ENCODE measurements at places on chromosomes 7 and 10.
A peak's percentile ranks its signal among the peaks of the same experiment; 100 is the strongest.

DNA sequence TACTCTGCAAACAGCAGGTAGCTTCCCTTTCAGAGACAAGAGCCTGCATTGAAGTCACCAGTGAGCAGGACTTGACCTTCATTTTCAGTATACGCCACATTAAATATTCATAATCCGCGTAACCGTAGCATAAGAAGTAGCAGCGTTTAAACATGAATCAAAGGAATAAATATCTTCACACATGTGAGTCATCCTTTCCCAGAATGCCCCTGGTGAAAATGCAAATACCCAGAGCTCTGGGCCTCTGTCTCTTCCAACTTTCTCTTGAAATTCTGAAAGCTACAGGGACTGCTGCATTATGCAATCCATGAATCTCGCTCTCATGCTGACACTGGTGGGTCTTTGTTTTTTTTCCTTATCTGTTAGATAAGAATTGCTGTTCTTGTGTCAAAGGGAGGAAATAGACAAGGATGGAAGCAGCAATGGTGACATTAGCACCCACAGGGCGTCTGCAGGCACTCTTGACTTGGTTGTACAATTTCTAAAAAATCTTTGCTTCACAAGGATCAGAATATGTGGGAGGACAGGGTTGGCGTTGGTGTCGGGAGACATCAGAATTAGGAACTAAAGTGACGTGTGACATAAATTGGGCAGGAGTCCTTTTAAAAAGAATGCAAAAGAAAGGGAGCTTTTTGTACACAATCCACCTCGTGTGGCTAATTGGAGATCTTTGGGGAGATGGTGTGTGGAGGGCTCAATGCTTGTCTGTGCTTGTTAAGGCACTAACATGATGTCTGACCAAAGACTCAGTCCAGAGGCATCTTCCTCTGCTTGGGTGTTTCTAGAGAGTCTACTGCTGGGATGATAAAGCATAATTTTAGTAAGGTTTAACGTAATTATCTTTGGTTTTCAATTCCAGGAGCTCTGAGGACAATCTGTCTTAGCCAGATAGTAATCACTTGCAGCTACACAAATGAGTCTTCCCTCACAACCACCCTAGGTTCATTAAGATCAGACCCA lies 390.3 kb downstream of the KCNMA1 start:
- no peak for DNase-seq

GRCh38 chr10:22544325-22545068 lies 169.9 kb downstream of the PIP4K2A start:
- DNase-seq, result no peak

GRCh38 chr7:142279601-142280000 lies 21.7 kb upstream of the PRSS58 start:
- no peak for DNase-seq

- DNase-seq, result no peak
Measured at GRCh38 chr7:14252458-14252857, 263.0 kb upstream of the ETV1 start.

- no peak for DNase-seq
Measured at GRCh38 chr10:98168147-98168546, 33.7 kb downstream of the R3HCC1L start.

DNA sequence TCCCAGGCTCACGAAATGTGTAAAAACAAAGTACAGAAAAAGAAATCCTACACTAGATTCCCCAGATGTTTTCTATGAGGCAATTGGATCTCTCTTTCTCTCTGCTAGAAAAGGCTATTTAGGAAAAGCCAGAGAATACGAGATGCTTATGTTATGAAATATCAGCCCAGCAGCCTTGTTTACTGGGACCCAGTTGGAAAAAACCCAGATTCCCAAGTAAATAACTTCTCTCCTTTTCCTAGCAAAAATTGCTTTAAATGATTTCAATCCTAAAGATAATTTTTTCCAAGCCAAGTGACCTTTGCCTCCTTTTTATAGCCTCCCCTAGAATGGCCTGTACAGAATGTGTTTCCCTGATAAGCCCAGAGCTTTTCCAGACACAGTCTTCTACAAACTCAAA lies 199.3 kb downstream of the PLXNA4 start:
- DNase-seq, result no peak

DNA sequence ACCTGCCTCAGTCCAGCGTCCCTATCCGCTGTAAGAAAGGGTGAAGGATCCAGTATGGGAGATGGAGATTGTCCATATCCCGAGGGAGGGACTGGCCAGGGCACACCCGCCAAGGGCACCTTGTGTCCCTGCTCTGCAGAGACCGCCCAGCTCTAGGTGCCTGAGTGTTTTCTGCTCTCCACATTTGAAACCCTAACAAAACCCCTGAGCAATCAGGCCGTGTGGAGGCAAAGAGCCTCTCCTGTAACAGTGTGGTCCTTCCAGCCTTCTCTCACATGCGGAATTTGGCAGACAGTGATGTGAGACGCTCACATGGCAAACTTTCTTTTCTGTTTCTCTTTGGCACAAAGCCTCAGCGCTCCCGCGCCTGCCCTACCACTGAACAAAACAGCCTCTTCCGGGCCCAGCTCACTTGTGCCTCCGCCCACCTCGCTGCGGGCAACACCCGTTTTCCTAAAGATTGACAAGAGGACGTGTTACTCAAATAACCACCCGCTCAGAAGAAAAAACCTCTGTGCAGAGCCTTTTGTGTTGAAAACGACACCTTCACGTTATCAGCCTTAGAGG lies 514.8 kb downstream of the DNAJB6 start:
- DNase-seq, result peak; percentile 70

DNA sequence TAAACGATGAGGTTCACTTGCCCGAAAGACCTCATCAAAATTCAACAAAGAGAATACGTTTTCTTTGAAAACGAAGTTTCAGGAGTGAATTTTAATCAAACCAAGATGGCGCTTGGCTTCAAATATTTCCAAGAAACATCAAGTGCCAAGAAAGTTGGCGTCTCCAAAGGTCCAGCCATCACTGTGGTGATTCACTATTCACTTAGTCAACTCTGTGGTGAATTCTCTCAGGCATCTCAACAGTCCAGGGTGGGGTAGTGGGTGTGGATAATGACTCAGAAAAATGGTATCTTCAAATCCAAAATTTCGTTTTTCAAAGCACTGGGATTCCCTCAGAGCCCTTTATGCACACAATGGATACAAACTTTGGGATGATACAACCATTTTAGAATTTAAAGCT lies 133.1 kb downstream of the SVIL start:
- no peak for DNase-seq

- DNase-seq, result no peak
Measured at GRCh38 chr10:126016156-126016805, 119.9 kb downstream of the FANK1 start.

- DNase-seq, result no peak
Measured at GRCh38 chr10:15868006-15868405, 7.7 kb upstream of the MINDY3 start.

GRCh38 chr7:44381494-44382220 lies 56.3 kb upstream of the CAMK2B start:
- no peak for DNase-seq

DNA sequence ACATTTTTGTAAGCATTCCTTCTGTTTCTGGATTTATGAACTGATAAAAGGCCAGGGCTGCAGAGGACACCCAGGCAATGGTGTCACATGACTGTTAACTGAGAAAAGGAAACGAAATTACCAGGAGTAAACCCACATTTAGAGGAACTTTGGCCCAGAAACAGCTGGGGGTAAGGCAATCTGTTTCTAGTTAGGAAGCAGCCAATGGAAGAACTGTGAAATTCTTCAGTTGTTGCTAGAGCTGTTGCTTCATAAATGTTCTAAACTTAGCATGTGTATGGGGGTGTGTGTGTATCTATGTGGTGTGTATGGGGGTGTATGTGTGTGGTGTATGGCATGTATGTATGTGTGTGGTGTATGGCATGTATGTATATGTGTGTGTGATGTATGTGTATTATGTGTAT lies 11.8 kb upstream of the PDCD4 start:
- DNase-seq, result no peak

GRCh38 chr7:22601003-22601402 lies 101.0 kb upstream of the STEAP1B start:
- DNase-seq, result no peak

DNA sequence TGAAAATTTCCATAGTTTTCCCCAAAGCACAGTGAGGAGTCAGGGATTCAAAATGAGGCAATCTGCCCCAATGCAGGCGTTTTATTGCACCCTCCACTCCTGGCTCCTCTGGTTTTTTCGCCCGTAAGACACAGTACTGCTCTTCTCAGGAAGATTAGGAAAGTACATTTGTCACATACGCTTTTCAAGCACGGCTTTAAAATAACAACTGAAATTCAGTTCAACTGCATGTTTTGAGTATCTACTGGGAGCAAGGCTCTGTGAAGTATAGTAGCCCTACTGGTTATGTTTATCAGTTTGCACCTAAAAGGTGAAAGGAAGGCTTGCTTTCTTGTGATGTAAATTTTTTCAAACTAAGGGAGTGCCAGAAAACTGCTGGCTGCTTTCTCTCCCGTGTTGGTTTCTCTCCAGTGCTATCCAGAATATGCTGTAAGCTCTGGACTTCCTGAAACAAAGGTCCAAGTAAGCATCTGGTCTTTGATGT lies 1.9 kb upstream of the SGMS1 start:
- DNase-seq, result no peak

DNA sequence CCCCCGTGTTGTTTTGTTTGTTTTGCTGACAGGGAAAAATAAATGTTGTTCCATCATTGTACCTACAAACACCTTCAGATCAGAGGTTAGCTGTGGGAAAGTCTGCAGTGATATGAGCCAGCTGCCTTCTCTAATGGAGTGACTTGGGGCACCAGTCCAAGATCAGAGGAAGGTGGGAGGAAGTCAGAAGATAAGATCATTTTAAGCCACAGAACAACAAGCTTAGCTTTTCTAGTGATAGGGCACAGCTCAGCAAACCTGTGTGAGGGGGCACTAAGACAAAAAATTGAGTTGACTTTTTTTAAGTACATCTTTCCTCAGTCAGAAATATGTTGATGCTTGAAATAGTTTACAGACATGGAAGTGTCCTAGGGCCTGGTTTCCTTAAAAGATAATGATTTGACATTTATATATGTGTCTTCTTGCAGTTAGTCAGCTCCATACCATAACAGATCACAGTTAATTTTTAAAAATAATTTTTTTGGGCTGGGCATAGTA lies 240.3 kb upstream of the KAT6B start:
- DNase-seq, result no peak

DNA sequence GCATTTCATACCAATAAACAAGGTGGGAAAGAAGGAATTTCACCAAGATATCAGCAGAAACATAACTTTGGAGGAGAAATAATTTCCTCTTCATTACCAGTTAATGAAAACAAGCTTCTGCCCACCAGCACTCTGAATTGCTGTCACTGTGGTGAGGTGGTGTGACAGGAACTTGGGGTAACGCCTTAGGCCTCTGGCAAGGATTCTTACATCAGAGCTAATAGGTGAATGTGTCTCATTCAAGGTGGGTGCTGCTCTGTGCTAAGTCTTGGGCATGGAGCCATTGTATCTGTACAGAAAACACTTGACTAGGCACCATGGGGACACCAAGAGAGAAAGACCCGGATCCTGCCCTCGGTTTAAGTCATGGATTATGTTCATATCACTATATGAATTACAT lies 8.3 kb upstream of the LOXL4 start:
- no peak for DNase-seq

- peak; percentile 33 for DNase-seq
Measured at GRCh38 chr10:123287594-123288247, 133.5 kb downstream of the BUB3 start.

GRCh38 chr7:44162785-44163395 lies 21.8 kb upstream of the MYL7 start:
- no peak for DNase-seq

DNA sequence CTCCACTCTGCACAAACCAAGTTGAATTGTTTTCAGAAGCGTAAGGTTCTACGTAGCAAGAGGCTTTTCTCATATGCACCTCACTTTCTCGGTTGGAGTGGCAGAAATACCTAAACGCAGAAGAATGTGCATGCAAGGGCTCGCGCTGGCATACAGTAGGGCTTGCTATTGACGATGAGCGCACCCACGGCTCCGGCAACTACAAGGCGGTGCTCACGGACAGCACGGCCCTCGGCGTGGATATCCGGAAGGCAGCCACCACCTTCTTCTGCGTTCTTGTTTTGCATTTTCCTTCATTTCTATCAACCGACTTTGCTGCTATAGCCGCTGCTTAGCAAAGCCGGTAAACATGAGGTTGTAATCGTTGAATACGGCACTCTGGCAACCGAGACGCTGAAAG lies 51.1 kb upstream of the UBE3C start:
- DNase-seq, result no peak

DNA sequence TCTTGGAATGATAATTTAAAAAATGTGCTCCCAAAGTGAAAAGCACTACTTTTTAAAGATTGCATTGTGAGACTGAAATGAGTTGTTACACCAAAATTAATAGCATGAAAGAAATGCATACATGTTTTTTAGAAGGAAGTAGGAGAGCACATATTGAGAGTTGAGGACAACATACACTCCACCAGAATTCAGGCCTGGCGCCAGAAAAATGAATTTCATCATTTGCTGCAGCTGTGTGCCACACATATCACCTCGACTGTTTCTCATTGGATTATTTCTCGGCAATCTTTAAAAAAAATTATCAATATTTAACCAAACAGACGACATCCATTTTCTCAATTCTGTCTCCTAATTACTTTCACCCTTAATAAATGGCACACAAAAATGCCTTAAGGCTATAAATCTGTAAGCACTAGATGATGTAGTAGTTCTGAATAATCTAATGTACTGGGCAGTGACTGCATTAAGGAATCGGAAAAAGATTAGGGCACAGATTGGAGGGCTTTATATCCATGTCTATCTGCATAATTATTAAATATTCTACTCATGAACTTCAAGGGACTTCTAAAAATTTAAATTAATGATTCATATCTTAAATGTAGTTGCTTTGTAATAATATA lies 590.4 kb downstream of the NXPH1 start:
- DNase-seq, result no peak

GRCh38 chr10:60611291-60611747 lies 167.0 kb upstream of the CDK1 start:
- no peak for DNase-seq

DNA sequence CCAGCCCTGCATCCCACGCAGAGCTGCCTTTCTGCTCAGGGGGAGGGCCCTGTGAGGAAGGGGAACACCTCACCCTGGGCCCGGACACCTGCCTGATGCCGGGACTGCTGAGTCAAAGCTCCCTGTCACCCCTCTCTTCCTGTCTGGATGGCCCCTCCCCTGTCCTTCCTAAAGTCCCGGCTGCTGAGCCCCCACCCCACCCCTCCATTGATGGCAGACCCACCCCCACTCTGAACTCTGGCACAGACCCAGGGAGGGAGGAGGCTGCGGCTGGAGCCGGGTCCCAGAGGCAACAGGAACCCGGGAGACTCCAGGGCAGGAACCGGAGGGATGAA lies 78.7 kb downstream of the ELFN1 start:
- no peak for DNase-seq

- DNase-seq, result no peak
Measured at GRCh38 chr10:30816159-30816819, 186.7 kb upstream of the LYZL2 start.

GRCh38 chr10:91887272-91888076 lies 21.8 kb downstream of the FGFBP3 start:
- peak; percentile 34 for DNase-seq

DNA sequence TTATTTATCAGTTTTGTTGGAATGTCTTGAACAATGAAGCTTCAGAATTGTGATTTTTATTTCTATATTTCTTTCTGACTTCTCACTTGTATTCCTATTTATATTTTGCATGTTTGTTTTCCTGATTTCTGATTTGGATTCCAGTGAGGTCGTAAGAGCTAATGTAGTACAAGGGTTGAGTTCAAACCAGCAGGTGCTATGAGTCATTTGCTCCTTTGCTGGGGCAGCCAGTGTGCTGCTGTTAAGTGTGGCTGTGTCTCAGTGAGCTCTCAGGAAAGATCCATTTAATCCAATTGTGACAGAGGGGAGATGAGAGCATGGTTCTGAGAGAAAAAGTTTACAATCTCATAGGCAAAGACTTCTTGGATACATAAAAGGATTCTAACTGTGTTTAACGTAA lies 48.6 kb downstream of the MCU start:
- no peak for DNase-seq
